ENCODE measurements at places on chromosomes 2 and 18.
A peak's percentile ranks its signal among the peaks of the same experiment; 100 is the strongest.

- DNase-seq: no peak
Observed at GRCh38 chr2:167424221-167424620, 535.9 kb downstream of the XIRP2 start.

- DNase-seq: peak; percentile 79
Observed at GRCh38 chr2:188884046-188884445, 90.1 kb upstream of the COL3A1 start.

- DNase-seq: peak; percentile 8
Observed at GRCh38 chr18:54444319-54444914, 86.7 kb downstream of the C18orf54 start.

- no peak for DNase-seq
Observed at GRCh38 chr2:132669908-132670495, at the start of gene LYPD1. Gene LYPD1 (minus strand): TSS chr2:132670205. CDS start chr2:132669932, 273 bp downstream.

GRCh38 chr2:65530547-65531320, 98.3 kb upstream of the SPRED2 start:
- no peak for DNase-seq

DNA sequence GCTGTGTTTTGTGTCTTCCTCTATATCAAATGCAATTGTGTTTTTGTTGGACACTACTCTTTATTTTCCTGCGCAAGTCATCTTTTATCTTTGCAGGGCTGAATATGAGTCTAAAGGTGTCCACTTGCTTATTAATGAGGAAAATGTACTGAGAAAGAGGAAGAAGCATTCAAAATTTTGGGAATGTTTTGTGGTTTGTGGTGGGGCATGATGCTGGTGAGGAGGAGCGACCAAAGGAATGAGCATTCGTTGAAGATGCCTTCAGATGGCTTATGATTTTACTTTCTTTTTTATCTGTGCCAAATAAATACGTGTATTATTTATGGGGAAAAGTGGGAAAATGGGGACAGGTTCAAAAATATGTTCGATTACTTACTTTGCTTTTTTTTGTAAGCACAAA, 63.9 kb upstream of the SMIM21 start:
- DNase-seq: no peak

- DNase-seq: no peak
Observed at GRCh38 chr2:54864727-54865126, 141.3 kb downstream of the EML6 start.

GRCh38 chr18:49640741-49641140, 78.9 kb downstream of the LIPG start:
- DNase-seq: no peak

DNA sequence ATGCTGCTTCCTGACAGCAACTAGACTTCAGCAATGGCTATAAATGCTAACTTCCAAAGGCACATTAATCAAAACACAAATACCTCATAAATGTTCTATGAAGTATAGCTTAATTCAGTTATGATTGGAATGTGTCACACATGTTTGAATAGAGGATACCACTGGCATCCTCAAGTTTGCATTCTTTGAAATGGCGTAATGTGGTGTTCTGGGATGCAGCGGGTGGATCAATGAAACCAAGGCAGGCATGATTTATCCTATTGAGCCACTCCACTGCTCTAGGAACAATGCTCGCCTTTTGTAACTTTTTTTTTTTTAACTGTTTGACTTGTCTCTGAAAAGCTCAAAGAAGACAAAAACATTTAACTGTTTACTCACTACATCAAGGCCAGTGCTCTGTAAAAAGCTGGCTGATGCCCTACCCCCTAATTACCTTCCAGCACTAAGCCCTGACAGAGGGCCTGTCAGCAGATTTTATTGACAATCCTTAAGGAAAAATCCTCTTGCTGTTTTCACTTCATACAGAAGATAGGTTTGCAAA, 278.8 kb upstream of the SESTD1 start:
- DNase-seq: no peak

- no peak for DNase-seq
Observed at GRCh38 chr2:17662723-17663122, 90.9 kb downstream of the SMC6 start.

- DNase-seq: no peak
Observed at GRCh38 chr2:12652723-12653122, 64.0 kb upstream of the TRIB2 start.

GRCh38 chr18:56721031-56721430, 69.9 kb downstream of the WDR7 start:
- no peak for DNase-seq

DNA sequence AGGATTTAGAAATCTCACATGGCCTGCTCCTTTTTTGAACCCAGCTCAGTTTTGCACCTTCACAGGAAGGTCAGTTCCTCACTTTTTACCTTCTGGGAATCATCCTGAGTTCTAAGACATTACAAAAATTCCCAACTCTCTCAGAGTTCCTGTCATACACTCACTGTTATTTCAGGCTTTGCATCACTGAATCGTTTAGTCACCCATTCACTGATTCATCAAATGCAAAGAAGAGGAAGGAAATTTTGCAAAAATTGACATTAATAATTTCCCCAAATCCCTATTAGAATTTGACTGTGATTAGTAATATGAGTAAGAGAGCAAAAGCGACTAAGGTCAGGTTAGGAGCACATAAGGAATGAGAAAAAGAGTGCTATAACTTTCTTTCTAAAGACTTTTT, 197.5 kb downstream of the PDE1A start:
- DNase-seq: no peak

DNA sequence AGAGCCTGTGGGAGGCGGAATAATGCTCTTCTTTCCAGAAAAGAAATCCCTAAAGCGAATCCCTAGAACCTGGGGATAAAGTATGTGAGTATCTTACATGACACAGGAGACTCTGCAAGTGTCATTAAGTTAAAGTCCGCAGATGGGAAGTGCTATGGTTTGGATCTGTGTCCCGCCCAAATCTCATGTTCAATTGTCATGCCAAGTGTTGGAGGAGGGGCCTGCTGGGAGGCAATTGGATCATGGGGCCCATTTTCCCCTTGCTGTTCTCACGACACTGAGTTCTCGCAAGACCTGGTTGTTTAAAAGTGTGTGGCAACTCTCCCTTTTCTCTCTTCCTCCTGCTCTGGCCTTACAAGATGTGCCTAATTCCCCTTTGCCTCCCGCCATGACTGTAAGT, 207.8 kb downstream of the MYT1L start:
- DNase-seq: no peak

DNA sequence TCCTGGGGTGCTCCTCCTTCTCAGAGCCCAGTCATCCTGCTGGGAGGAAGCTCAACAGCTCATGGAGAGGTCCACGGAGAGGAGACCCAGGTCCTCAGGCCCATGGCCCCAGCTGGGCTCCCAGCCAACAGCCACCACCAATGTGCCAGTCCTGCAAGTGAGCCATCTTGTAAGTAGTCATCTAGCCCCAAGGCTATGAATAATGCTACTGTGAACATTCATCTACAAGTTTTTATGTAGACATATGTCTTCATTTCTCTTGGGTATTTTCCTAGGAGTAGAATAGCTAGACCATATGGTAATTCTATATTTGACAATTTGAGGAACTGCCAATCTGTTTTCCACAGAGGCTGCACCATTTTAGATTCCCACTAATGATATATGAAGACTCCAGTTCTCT, 166.1 kb downstream of the MTCL1 start:
- DNase-seq: no peak

DNA sequence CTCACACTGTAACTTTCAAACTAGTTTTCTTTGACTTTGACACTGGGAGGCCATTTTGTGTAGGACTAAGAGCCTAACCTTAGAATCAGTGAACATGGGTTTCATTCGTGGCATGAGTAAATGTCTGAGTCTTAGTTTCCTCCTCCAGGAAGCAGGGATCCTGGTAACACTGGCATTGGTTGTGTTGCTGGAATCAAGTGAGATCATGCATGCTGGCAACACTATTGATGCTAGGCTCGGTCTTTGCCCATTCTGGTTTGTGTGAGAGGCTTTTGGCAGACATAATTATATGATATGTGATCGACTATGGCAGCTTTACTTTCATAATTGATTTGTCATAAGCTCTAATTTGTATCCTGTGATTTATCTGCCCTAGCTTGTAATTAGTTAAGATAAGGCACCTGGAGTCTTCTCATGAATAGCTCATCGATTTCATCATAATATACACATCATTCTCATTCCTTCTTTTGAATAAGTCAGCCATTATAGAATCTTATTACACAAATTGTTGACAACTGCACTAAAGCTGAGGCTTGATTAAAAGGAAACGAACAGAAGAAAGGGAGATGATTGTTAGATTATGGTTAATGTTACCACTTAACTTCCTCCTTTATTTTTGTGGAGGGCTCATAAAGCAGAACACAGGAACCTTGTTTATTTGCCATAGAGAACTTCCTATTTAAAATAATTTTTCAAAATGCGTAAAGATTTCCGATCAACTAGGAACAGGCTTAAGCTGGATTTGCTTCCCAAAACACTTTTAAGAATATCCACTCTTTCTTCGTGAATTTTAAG, 12.6 kb downstream of the PPP1R1C start:
- no peak for DNase-seq

- peak; percentile 17 for DNase-seq
Observed at GRCh38 chr2:714005-714741, 37.0 kb upstream of the TMEM18 start.

GRCh38 chr2:218292048-218293014, at the start of gene TMBIM1:
Gene TMBIM1 (minus strand): TSS chr2:218292503. CDS start chr2:218282141, 10,362 bp downstream.
- DNase-seq: no peak

DNA sequence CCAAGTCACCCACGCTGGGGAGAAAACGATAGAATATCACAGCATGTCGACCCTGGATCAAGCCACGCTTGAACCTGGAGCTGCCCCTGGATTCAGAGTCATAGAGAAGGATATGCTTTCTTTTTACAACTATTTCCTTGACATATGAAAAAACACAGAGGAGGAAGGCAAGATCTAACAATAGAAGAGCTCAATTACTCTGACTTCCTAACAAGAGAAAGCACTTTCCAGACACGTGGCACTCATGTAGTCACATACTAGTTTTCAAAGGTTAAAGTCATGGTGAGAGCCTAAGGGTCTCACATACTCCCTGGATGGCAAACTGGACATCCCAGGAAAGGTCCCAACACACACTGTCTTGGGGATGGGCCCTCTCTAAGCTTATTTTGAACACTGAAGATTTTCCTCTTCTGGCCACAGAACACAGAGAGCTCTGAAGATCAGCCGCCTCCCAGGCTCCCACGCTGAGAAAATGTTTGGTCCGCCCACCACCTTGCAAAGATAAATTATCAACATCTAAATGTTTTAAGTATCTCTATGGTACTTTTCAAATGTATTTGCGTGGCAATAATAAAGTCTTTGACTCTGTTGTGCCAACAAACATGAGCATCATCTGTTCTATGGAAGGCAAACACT, 4.9 kb downstream of the PXDN start:
- no peak for DNase-seq

DNA sequence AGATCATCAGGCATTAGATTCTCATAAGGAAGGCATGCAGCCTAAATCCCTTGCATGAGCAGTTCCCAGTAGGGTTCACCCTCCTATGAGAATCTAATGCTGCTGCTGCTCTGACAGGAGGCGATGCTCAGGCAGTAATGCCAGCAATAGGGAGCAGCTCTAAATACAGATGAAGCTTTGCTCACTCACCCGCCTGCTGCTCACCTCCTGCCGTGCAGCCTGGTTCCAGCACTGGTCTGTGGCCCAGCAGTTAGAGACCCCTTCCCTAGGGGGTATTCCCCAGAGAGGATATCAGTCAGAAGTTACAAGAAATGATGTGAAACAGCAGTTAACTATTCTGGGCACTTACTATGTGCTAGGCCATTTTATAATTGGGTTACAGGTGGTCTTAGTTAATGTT, 226.0 kb downstream of the KCNJ3 start:
- DNase-seq: no peak

- no peak for DNase-seq
Observed at GRCh38 chr2:210623506-210623905, 67.1 kb downstream of the CPS1 start.

- no peak for DNase-seq
Observed at GRCh38 chr18:8795586-8796325, 90.4 kb downstream of the MTCL1 start.

DNA sequence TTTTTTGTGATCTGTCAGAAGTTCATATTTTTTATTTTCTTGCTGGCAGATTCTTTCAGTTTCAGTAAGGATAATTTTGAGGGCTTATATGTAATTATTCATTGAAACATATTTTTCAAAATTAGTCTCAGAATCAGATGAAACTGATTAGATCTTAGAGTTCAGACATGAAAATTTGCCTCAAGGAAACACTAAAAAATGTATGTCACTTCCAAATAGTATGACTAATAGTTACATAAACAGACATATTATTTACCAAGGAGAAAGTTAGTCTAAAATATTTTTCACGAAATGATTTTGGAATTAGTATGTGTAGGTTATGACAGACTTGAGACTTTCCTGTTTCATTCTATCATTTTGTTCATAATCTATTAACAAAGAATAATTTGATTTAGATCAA, 628.6 kb downstream of the CCDC85A start:
- no peak for DNase-seq

DNA sequence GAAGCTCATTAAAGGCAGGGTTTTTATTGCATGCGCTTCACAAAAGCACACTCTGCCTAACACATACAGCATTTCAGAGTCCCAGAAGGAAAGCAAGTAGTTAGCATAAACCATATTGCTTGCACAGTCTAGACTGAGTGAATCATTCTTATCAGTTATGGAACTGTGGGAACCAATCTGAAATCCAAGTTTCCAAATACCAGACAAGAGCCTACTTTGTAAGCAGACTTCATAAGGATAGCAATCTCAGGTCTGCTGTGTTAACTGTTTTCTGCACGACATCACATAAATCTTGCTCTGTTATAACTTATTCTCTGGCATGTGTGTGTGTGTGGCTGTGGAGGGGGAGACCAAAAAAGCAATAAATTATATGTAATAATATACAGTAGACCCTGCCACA, 608.1 kb upstream of the REG3G start:
- DNase-seq: no peak

- DNase-seq: no peak
Observed at GRCh38 chr2:106532236-106532635, 45.1 kb downstream of the CD8B2 start.

- DNase-seq: peak; percentile 29
Observed at GRCh38 chr2:48346124-48346536, 183.8 kb upstream of the STON1 start.

- no peak for DNase-seq
Observed at GRCh38 chr18:75277610-75277928, 67.0 kb downstream of the TSHZ1 start.

- no peak for DNase-seq
Observed at GRCh38 chr2:222598611-222599010, 57.3 kb downstream of the FARSB start.

- DNase-seq: no peak
Observed at GRCh38 chr2:85410584-85411404, 628 bp upstream of the CAPG start.
